Osteoblast (primary cell): ENCODE measurements at places on chromosomes 7 and 10.

DNA sequence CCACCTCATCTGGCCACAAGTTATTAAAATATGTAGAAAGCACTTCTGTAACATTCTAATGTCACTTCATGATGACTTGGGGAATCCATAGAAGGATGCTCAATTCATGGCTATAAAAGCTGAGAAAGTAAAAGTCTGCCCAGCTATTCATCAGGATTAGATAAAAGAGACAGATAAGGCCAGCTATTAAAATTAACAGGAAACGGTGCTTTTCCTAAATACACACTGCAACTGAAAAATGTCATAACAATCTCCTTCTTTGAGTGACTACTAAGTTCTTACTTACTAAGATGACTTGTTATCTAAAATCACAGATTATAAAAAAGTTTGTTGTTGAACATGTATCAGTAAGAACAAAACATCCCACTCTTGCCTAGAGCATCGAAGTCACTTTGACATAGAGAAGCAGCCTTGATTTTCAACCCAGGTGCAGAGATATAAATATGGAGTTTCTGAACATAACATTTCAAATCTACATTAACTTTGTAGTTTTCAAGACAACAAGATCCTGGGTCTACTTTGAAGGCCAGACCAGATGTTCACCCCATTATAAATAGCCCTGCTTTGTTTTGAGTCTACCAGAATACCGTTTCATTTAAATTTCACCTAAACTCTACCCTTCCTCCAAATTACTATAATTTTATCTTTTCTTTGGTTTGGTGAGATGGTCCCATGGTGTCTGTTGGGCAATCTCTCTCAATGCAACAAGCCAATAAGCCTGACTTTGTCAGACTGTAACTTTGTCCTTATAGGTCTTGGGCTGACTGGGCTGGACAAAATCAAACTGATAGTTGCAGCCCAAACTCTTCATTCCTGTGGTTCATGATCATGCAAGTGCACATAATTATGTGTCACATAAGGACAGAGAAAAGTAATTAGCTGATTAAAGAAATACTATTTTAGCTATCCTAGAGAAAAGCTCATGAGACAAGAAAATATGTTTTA is 24.0 kb downstream of the HYCC1 start:
- no peak for DNase-seq

- no peak for DNase-seq
Observed at GRCh38 chr10:3879073-3879472, 94.1 kb upstream of the KLF6 start.

- DNase-seq, result no peak
Observed at GRCh38 chr7:28802450-28802849, 155.7 kb downstream of the TRIL start.

DNA sequence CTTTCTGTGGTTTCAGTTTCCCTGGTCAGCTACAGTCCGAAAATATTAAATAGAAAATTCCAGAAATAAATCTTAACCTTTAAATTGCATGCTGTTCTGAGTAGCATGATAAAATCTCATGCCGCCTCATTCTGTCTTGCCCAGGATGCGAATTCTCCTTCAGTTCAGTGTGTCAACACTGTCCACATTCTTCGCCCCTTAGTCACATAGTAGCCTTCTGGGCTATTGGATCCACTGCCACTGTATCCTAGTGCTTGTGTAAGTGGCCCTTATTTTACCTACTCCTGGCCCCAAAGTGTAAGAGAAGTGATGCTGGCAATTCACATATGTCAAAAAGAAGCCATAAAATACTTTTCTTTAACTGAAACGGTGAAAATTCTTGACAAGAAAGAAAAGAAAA is 129.6 kb downstream of the ZWINT start:
- no peak for DNase-seq

- no peak for DNase-seq
Observed at GRCh38 chr7:109806548-109806947, 1236.9 kb downstream of the DNAJB9 start.

DNA sequence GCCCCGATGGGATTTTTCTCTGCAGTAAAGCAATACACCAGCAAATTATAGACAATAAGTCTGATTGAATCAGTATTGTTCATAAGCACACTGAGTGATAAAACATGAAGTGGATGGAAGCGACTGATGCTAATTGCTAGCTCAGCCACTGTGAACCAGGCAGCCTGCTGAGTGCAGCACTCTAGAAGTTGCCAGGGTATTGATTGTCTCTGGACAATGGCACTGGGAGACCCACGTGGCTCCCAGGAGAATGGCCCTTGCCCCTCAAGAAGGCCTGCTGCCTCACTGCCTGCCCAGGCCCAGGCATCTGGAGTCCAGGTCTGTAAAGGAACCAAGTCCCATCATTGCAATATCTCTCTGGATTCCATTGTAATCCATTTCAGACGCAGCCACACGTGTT is 80.4 kb upstream of the TCERG1L start:
- no peak for DNase-seq

DNA sequence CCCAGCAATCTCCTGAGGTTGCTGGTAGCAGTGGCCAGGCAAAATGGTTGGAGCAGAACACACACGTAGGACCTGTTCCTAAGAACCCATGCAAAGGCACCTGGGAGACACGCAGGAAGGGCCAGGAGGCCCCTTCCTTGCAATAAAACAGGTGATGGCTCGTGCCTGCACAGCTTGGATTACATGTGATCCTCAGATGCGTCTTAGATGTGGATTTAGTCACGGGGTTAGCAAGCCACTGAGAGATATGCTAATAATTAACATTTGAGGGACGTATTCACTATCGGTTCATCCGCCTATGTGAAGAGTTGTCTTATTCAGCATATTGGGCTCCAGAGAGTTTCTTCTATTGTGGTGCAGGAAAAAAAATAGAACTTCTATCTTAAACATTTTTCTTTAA is 4.6 kb upstream of the RHEB start:
- DNase-seq, result no peak

- no peak for DNase-seq
Observed at GRCh38 chr10:48476279-48476982, 128.4 kb downstream of the ARHGAP22 start.

- DNase-seq, result no peak
Observed at GRCh38 chr10:78730754-78731153, 338.0 kb upstream of the ZMIZ1 start.

DNA sequence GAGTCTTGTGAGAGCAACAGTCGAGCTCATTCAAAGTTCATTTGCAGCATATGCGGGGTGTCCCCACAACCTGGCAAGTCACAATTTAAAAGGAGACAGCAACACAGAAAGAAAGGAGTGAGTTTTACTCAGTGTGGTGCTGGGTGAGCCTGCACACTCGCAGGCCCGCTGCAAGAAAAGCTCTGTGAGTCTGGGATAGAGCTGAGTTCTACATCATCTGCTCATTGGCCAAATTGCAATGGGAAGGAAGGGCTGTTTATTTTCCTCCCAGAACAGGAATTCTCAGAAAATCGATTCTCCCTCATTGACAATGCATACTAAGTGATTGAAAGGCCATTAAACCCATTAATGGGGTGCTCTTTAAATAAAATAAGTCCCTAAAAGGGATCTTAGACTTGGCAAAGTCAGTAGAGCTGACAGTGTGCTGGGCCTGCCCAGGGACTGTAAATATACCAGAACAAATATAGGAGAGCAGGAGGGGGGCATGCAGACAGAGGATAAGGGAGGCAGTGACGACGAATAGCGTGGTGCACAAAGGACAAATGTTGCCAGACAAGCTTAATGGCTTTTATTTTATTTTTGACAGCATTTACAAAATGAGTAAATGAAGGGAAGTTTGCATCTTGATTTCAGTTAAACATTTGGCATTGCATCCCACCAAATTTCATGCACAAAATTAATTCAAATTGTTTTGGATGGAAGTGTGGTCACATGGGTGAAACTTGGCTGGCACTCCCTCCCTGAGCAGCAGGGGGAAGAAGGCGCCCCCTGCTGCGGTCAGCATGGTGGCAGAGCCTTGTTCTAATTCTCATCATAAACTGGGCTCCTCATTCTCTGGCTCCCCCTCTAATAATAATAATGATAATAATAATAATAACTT is 215.7 kb downstream of the SNX10 start:
- no peak for DNase-seq
